Natural killer cell (primary cell): ENCODE measurements at places on chromosomes 13 and 19. TPM values are rescaled to one million over a fixed set of nuclear protein-coding genes. Genes with fewer than 3 reads are reported as not detected.

Gene CRB3
- 1.1 TPM for total RNA-seq

Gene FFAR2
- 8.6 TPM for total RNA-seq

Gene OR1I1
- not detected for total RNA-seq

Gene TRAPPC2B
- 7.4 TPM for total RNA-seq

Gene ZNF793
- 3.1 TPM for total RNA-seq

Gene CD33
- 2.3 TPM for total RNA-seq

Gene SKA3
- total RNA-seq: 1.4 TPM

Gene HIF3A
- not detected for total RNA-seq

Gene CBLC
- not detected for total RNA-seq

Gene RYR1
- total RNA-seq: 0.05 TPM

Gene WASF3
- not detected for total RNA-seq

Gene DKKL1
- total RNA-seq: not detected

Gene NXNL1
- total RNA-seq: not detected

Gene SRRM5
- 0.50 TPM for total RNA-seq

Gene MBNL2
- total RNA-seq: 30.9 TPM

Gene HS6ST3
- not detected for total RNA-seq

Gene PABPC3
- 0.21 TPM for total RNA-seq

Gene AMH
- total RNA-seq: 0.55 TPM

Gene CGB8
- total RNA-seq: not detected

Gene RASIP1
- not detected for total RNA-seq

Gene ICAM5
- 1.5 TPM for total RNA-seq

Gene ADM5
- 2.9 TPM for total RNA-seq
